T-helper 1 cell (primary cell): ENCODE measurements at places on chromosomes 4 and X.

GRCh38 chr4:88989990-88990389 lies 67.0 kb downstream of the FAM13A start:
- DNase-seq, result no peak

GRCh38 chr4:150625033-150625432 lies 43.1 kb downstream of the MAB21L2 start:
- no peak for DNase-seq

GRCh38 chr4:183129125-183129524 lies 30.1 kb downstream of the WWC2 start:
- no peak for DNase-seq

- no peak for DNase-seq
These were observed 61.8 kb downstream of the CPE start for GRCh38 chr4:165440415-165441158.

DNA sequence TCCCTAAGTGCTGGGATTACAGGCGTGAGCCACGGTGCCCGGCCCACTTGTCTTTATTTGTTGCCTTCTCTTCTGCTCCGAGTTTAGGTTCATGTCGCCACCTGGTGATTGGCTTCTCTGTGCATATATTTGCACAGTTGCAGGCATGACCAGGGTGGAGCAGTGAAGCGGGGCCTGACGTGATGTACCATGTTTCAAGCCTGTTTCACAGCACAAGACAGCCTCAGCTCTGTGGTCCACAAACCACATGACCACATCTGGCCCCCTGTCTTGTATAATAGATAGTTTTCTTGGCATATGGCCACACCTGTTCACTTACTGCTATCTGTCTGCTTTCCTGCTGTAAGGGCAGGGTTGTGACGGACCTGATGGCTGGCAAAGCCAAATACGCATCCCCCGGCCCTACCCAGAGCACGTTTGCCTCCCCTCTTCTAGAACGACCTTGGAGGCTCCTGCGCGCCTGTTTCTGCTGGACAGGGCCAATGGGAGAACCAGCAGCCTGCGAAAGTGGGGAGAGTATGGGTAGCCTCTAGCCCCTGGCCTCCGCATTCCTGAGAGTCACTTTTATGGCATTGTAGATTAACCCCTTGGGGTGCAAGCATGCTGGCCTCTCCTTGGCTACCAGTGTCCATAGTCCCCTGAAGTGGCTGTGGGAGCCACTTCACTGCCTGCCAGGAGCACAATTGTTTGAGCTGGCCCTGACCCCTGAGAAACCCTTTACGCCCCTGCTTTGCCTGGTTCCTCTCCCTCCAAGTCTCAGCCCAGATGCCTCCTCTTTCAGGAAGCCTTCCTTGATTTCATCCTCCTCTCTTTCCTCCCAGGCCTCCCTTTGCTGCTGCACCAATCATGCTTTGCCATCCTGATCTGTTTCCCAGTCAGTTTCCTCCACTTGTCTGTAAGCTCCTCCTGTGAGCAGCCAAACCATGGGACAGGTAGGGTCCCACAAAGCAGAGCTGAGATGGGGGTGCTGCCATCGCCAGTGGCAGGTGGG lies 6.0 kb upstream of the SH3TC1 start:
- DNase-seq, result no peak

DNA sequence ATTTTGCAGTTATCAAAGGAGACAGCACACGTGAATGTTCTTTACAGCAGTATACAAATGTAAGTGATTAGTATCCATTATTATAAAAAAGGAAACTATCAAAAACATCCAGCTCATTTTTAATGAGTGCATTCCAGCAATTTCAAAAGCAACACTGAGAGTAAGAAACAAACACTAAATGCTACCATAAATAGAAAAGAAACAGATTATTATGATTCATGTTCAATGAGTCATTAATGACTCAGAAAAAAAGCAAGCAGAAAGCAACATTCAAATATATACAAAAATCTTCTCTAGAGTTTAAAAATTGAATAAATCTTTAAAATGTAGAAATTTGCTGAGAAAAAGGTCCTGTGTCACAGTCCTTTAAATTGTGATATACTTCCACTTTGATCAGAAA lies 346.5 kb upstream of the FMR1 start:
- DNase-seq, result no peak

- no peak for DNase-seq
These were observed 63.0 kb downstream of the KIAA0232 start for GRCh38 chr4:6845574-6845973.

DNA sequence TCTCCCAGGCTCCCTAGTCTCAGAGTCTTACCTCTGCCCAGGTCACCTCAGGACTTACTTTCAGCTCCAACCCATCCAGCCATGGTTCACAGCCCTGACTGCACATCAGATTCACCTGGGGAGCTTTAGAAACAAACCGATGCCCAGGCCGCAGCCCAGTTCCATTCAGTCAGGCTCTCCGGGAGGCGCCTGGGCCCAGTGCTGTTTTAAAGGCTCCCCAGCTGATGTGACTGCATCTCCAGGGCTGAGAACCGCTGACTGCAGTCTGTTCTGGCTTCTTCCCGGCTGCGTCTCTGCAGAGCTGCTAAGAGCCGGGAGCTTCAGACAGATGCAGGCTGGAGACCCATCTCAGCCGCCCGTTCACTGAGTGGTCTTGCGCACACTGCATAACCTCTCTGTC lies 44.4 kb upstream of the LGI2 start:
- DNase-seq, result no peak

GRCh38 chrX:57900975-57901374 lies 9.3 kb downstream of the ZXDA start:
- DNase-seq, result no peak

DNA sequence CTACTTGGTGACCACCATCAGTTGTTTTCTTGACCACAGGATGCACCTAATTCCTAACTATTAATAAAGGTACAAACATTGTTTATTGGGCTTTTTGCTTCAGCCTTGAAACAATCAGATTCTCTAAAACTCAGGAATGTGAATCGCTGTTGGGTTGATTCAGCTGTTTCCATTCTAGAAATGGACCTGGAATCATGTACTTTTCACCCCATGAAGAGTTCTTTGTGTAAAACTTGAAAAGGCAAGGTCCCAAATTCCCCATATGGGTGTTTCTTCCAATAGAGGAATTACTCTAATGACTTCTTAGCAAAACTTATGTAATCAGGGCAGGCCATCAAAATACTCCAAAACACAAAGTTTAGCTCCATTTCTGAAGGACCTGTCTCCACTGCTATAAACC lies 7.4 kb downstream of the AFAP1 start:
- no peak for DNase-seq

GRCh38 chr4:89048906-89049601 lies 7.9 kb downstream of the FAM13A start:
- no peak for DNase-seq

DNA sequence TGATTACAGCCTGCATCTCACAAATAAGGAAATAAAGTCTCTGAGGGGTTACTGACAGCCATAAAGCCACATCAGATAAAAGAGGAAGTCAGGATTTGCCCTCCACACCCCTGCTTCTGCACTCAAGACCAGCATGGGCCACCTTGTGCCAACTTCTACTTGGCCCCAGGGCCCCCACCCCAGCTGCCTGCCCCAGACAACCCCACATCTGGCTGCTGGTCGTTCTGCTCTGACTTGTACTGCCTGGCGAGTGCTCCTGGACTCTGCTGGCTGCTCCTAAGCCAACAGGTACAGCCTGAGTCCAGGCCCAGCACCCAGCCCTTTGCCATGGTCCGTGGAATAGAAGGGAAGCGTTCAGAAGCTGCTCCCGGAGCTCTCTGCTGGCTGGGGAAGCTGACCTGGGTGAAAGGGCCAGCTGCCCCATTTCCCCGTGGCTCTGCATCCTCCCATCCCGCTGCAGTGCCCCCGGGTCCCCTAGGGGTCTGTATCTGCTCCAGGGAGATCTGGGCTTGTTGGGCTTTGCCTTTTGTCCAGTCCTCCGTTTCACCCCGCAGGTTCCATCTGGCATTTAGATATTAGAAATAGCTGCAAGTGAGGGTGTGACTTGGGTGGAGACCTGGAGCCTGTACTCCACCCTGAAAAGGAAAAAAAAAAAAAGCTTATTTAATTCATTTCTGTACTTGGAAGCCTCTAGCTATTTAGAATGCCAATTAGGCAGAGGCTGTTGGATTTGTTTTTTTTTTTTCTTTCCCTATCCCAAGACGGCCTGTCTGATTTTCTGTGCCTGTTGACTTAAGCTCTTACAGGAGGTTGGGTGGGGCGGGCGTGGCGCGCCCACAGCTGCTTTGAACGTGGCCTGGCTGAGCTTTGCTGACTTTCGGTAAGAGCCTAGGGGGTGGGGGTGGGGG lies 194.7 kb downstream of the PTTG2 start:
- no peak for DNase-seq

- no peak for DNase-seq
These were observed 39.3 kb upstream of the MXD4 start for GRCh38 chr4:2301225-2301642.

DNA sequence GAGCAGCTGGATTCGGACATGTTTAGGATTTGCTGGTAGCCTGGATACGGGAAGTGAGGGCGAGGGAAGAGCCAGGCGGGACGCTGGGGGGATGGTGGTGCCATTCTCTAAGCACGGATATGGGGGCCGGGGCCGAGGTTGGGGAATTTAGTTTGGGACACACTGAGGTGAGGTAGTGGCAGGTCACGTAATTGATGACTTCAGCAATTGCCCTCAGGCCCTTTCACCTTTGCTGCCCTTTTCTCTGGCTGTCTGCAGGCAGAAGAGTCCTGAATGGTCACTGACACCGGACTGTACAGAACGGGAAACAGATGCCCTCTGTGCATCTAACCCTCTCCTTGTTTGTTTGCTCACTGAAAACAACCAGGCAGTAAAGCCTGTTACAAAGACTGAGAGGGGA lies 16.9 kb upstream of the HMGB3 start:
- DNase-seq, result no peak

DNA sequence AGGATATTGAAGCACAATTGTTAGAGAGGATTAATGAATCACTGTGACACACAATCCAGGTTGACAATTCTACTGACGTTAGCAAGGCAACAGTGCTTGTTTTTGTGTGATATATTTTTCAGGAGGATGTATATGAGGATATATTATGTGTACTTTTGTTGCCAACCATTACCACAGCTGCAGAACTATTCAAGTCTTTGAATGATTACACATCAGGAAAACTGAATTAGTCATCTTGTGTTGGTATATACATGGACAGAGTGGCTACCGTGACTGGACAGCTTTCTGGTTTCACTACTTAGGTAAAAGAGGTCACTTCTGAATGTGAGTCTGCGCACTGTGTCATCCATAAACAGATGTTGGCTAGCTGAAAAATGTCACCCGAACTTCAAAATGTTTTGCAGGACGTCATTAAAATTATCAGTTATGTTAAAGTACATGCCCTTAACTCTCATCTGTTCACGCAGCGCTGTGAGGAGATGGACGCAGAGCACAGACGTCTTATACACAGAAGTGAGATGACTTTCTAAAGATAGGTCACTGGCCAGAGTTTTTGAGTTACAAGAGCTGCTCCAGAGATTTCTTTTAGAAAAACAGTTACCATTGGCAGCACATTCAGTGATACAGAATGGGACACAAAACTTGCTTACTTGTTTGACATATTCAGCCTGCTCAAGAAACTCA lies 69.0 kb downstream of the MRPL1 start:
- DNase-seq, result no peak

DNA sequence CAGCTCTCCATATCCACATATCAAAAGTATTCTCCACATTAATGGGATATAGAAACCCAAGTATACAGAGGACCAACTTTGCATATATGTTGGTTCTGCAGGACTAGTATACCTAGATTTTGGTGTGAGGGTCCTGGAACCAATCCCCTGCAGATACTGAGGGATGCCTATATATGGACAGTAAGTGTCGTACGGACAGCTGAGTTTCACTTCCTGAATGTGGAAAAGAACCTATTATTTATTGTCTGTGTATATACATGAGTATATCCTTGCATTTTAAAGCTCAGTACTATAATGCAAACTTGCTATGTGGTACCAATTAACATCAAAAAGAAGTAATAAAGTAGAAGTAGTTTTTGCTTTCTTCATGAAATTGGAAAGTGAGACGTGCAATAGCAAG lies 101.9 kb downstream of the FBXW7 start:
- no peak for DNase-seq

DNA sequence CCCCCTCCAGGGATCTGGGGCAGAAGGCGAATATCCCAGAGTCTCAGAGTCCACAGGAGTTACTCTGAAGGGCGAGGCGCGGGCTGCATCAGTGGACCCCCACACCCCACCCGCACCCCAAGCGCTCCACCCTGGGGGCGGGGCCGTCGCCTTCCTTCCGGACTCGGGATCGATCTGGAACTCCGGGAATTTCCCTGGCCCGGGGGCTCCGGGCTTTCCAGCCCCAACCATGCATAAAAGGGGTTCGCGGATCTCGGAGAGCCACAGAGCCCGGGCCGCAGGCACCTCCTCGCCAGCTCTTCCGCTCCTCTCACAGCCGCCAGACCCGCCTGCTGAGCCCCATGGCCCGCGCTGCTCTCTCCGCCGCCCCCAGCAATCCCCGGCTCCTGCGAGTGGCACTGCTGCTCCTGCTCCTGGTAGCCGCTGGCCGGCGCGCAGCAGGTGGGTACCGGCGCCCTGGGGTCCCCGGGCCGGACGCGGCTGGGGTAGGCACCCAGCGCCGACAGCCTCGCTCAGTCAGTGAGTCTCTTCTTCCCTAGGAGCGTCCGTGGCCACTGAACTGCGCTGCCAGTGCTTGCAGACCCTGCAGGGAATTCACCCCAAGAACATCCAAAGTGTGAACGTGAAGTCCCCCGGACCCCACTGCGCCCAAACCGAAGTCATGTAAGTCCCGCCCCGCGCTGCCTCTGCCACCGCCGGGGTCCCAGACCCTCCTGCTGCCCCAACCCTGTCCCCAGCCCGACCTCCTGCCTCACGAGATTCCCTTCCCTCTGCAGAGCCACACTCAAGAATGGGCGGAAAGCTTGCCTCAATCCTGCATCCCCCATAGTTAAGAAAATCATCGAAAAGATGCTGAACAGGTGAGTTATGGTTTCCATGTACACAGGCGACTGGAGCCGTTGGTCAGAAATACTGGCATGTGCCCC lies at the start of gene CXCL1:
CXCL1 (plus strand) TSS at position 264 of the 926 bp plus-strand sequence; CDS start at position 342, 78 bp downstream.
- DNase-seq, result no peak

GRCh38 chrX:14489437-14489836 lies 39.9 kb upstream of the GLRA2 start:
- no peak for DNase-seq
